Prostate gland (tissue), 2 donors: ENCODE measurements at places on chromosomes 6 and 20. TPM values are rescaled to one million over a fixed set of nuclear protein-coding genes. Genes with fewer than 3 reads are reported as not detected.

- DNase-seq = no peak
- H3K4me1 ChIP-seq = no peaks in the 10 kb centered on the region
- no peak overlapping the region for H3K4me3 ChIP-seq
- no peaks in the 10 kb centered on the region for H3K27me3 ChIP-seq
- no peaks in the 10 kb centered on the region for H3K36me3 ChIP-seq
Observed at GRCh38 chr20:50866036-50866685, 65.1 kb downstream of the ADNP start.

DNA sequence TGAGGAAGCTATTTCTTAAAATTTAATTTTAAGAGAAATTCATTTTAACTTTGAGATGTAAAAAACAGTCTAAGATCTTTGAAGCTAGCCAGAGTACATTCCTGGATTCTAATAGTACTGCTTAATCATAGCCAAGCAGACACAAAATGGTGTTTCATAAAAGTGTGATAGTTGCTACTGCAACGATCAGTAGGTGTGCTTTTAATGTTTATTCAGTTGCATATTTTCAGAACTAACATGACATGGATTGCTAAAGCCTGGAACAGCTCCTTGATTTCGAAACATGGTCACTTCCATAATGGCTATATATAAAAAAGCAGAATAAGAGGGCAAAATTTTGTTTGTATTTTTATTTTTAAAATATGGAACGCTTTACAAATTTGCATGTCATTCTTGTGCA, 35.5 kb downstream of the SESN1 start:
- DNase-seq = peak; percentile 23
- H3K36me3 ChIP-seq = no peaks in the 10 kb centered on the region
- H3K4me1 ChIP-seq = peaks cover 5% of the 10 kb centered on the region
- H3K27ac ChIP-seq = no peak overlapping the region
- no peaks in the 10 kb centered on the region for H3K27me3 ChIP-seq
- no peak overlapping the region for H3K4me3 ChIP-seq

DNA sequence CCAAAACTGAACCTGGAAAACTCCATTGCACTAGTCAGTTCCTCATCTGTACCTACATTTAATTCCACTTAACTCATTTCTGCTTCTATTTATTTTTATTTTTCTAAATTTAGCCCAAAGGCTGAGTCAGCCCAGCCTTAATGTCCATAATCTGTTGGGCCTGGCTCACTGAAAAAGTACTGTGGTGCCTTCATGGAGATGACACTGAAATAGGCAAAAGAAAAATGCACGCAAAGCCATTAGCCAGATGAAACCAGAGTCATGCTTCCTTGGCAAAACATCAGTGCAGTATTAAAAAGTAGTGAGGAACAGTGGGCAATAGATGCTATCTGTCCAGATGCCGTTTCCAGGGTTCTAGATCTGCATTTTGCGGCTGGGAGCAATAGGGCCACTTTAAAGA, 14.7 kb upstream of the PLCB4 start:
- no peaks in the 10 kb centered on the region for H3K36me3 ChIP-seq
- H3K4me3 ChIP-seq = no peak overlapping the region
- H3K27me3 ChIP-seq = no peaks in the 10 kb centered on the region
- H3K27ac ChIP-seq = no peak overlapping the region

DNA sequence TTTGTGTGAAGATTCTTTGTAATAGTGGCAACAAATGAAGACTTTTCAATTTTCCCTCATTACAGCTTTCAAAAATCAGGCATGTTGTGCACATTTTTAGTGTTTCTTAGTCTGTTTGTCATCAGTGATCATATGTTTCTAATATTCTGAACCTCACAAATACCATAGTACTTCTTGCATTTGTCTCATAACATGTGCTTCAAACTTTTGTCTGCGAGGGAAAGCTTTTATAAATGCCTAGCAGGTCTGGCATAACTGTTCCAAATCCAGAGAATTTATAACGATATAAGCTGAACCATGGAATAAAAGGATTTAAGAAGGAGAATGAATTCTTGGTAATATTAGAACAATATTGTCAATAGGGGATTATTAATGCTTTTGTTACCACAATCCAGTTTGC, 670.2 kb downstream of the RFPL4B start:
- no peak for DNase-seq
- no peaks in the 10 kb centered on the region for H3K27me3 ChIP-seq
- no peak overlapping the region for H3K4me3 ChIP-seq
- no peaks in the 10 kb centered on the region for H3K4me1 ChIP-seq

DNA sequence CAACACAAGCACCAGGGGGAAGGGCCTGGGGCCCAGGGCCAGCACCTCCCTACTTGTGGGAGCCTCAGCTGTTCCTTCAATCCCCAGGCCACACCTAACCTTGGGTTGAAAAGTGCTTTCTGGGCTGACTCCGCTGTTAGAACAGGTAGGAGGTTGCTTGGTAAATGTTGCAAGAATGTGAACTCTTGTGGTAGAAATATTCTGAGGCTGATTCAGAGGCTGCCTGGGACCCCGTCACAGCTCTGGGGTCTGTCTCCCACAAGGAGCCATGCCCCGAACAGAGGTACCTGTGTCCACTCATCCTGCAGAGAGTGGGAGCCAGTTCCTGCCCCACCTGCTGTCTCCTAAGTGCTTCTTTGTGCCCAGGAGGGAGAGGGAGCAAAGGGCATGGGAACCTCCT, 14.4 kb upstream of the MAS1L start:
- DNase-seq = no peak
- H3K27me3 ChIP-seq = no peaks in the 10 kb centered on the region
- H3K4me1 ChIP-seq = no peaks in the 10 kb centered on the region

GRCh38 chr20:52722926-52723688, 249.1 kb upstream of the TSHZ2 start:
- H3K4me3 ChIP-seq = no peak overlapping the region
- H3K36me3 ChIP-seq = no peaks in the 10 kb centered on the region
- no peaks in the 10 kb centered on the region for H3K4me1 ChIP-seq
- no peak for DNase-seq

GRCh38 chr20:61521687-61522420, 269.8 kb downstream of the CDH4 start:
- no peaks in the 10 kb centered on the region for H3K4me1 ChIP-seq
- H3K36me3 ChIP-seq = no peaks in the 10 kb centered on the region
- no peak overlapping the region for H3K27ac ChIP-seq
- no peak for DNase-seq
- H3K27me3 ChIP-seq = peaks cover 4% of the 10 kb centered on the region

- H3K4me3 ChIP-seq = no peak overlapping the region
- no peaks in the 10 kb centered on the region for H3K27me3 ChIP-seq
- H3K4me1 ChIP-seq = no peaks in the 10 kb centered on the region
- no peaks in the 10 kb centered on the region for H3K36me3 ChIP-seq
- no peak overlapping the region for H3K27ac ChIP-seq
Observed at GRCh38 chr6:142184307-142184706, 37.2 kb downstream of the VTA1 start.

DNA sequence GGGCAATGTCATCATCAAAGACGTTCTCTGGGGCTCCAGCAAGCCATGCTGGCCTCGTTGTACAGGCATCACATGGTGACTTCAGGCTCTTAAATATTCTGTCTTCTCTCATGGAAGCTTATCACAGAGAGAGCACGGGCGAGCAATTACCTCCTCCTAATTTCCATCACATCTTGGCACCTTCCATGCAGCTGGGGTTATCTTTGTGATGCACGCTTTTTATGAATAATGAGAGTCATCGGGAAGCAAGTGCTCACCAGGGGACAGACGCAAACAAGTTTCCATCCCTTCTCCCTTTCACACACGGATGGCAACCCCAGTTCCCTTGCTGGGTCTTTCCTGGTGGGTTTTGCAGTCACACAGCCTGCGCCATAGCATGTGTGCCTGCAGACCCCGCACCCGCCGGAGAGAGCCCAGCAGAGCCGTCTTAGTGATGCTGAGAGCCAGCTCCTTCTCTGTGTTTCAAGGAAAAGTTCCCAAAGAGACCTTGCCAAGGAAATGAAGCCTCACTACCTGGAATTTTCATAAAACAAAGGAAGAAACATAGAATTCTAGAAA, 116.3 kb upstream of the AFDN start:
- H3K27me3 ChIP-seq = no peaks in the 10 kb centered on the region
- H3K4me1 ChIP-seq = no peaks in the 10 kb centered on the region
- DNase-seq = no peak
- no peak overlapping the region for H3K27ac ChIP-seq

DNA sequence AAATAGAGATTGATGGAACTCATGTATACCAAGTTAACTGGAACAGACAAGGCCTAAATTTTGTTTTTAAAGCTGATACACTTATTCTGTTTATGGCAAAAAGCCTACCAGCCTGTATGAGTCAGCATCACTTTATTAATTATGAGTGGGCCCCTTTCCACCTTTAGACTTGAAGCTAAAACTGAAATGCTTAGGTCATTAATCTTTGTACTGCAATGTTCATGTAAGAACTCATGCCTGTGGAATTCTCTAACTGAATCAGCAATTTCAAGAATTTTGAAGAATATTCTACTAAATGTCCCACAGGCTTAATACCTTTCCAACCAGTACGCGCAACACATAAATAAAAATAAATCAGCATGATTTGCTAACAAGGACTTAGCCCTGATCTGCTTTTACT, 140.2 kb upstream of the PHACTR1 start:
- H3K27me3 ChIP-seq = no peaks in the 10 kb centered on the region
- H3K4me3 ChIP-seq = no peak overlapping the region
- DNase-seq = no peak
- no peaks in the 10 kb centered on the region for H3K36me3 ChIP-seq

DNA sequence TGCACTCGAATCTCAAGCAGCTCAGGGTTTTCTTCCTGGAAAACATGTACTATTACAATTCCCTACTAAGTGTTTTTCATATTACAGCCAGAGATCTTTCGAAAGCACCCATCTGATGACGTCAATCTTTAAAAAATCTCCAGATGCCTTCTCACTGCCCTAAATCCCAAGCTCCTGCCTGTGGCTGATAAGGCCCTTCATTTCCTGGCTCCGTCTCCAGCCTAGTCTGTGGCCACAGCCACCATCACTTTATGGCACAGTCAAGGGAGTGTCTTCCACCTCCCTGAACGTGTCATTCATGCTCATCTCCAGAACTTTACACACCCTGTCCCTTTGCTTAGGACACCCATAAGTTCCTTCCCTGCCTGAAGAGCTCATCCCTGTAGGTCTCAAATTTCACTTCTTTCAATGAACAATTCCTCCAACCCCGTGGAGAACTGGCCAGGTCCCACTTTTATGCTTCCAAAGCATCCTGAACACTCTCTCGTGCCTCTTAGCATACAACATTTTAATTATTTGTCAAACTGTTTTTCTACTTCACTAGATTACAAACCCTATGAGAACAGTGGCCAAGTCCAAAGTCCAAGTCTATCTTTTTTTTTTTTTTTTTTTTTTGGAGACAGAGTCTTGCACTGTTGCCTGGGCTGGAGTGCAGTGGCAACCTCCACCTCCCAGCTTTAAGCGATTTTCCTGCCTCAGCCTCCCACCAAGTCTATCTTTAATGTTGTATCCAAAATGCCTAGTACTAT, 106.1 kb upstream of the AGPAT4 start:
- no peak overlapping the region for H3K27ac ChIP-seq
- H3K4me1 ChIP-seq = peaks cover 4% of the 10 kb centered on the region
- no peak overlapping the region for H3K4me3 ChIP-seq

DNA sequence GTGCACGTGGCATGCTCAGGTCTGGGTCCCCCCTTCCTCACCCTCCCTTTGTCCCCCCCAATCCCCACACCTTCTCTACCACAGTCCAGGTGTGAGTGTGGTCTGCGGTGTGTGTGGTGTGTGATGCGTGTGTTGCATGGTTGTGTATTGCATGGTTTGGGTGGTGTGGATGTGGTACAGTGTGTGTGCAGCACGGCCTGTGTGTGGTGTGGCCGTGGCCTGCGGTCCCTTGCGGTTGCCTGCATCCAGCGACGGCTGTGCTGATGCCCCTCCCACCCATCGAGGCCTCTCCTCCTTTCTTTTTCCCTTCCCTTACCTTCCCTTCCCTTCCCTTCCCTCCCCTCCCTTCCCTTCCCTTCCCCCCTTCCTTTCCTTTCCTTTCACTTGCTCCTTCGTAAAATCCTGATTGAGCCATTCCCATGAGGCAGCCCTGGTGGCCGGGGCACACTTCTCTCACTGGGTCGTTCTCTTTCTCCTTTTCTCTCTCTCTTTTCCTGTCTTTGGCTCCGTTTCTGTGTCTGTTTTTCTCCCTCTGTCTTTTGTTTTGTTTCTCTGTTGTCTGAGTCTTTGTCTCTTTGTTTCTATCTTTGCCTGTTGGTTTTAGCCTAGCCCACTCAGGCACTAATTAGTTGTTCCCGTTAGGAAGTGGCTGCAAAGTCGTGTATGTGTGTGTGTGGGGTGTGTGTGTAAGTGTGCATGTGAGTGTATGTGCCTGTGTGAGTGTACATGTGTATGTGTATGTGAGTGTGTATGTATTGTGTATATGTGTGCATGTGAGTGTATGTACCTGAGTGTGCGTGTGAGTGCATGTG, 65.7 kb downstream of the SRC start:
- H3K36me3 ChIP-seq = no peaks in the 10 kb centered on the region
- H3K4me1 ChIP-seq = no peaks in the 10 kb centered on the region
- no peak overlapping the region for H3K27ac ChIP-seq
- no peaks in the 10 kb centered on the region for H3K27me3 ChIP-seq

- no peaks in the 10 kb centered on the region for H3K36me3 ChIP-seq
- no peaks in the 10 kb centered on the region for H3K27me3 ChIP-seq
- no peak for DNase-seq
- H3K4me3 ChIP-seq = no peak overlapping the region
- H3K27ac ChIP-seq = no peak overlapping the region
Observed at GRCh38 chr6:96186516-96187195, 170.9 kb downstream of the FUT9 start.

DNA sequence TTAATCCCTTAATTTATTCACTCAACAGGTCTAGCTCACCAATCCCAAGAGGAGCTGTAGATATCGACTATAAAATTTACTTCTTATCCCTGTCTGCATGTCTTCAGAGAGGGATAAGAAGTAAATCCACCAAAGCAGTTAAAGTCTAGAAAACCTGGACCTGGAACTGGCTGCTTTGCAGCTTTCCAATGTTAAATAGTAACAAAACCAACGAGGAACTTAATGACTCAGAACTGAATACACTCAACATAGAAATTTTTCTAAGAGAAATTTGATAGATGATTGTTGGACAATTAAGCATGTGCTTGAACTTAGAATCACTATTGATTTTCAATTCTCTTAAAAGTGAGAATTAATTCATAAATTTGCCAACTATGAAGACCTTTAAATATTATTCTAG, 11.5 kb upstream of the TMEM244 start:
- H3K36me3 ChIP-seq = no peaks in the 10 kb centered on the region
- no peak overlapping the region for H3K4me3 ChIP-seq
- no peak overlapping the region for H3K27ac ChIP-seq
- DNase-seq = no peak
- H3K4me1 ChIP-seq = no peaks in the 10 kb centered on the region

The RIOK1 gene
- 17.5 TPM for total RNA-seq

The NMBR gene
- not detected for total RNA-seq

The MCUR1 gene
- total RNA-seq = 13.7 TPM

The CCN6 gene
- not detected for total RNA-seq

The IPCEF1 gene
- total RNA-seq = 1.0 TPM

The SPEF1 gene
- total RNA-seq = not detected

The SGK2 gene
- 4.5 TPM for total RNA-seq
